ENCODE measurements at places on chromosomes 3 and 15.

DNA sequence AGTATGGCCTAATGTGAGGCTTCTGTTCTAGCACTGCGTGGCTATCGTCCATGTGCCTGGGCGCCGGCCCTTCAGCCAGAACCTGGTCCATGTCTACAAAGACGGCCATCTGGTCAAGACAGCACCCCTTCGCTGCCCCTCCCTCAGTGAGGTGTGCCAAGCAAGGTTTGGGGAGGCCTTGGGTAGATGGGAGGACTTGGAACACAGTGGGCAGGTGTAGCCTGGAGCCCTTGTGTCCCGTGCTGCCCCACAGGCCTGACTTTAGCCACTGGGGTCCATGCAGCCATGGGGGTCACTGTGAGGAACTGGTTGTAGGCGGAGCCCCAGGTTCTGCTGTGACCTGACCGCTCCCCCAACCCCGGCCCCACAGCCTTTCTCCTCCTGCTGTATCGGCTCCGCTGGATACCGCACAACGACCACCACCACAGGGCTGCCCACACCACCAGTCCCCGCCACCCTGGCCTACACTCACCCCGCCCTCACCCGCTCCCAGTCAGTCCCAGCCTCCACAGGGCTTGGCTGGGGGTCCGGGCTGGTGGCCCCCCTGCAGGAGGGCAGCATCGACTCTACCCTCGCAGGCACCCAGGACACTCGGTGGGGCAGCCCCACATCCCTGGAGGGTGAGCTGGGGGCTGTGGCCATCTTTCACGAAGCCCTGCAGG is 16.6 kb downstream of the NBEAL2 start:
- DNase-seq = no peak

- no peak for DNase-seq
Measured at GRCh38 chr3:72231439-72232196, 446.7 kb upstream of the PROK2 start.

GRCh38 chr3:177760803-177761202 is 563.5 kb upstream of the TBL1XR1 start:
- no peak for DNase-seq

- DNase-seq = peak; percentile 54
Measured at GRCh38 chr3:22893101-22893500, 310.0 kb upstream of the UBE2E2 start.

- DNase-seq = no peak
Measured at GRCh38 chr15:74565381-74566085, 24.5 kb downstream of the ARID3B start.

GRCh38 chr3:59316688-59317275 is 267.0 kb upstream of the CFAP20DC start:
- no peak for DNase-seq

DNA sequence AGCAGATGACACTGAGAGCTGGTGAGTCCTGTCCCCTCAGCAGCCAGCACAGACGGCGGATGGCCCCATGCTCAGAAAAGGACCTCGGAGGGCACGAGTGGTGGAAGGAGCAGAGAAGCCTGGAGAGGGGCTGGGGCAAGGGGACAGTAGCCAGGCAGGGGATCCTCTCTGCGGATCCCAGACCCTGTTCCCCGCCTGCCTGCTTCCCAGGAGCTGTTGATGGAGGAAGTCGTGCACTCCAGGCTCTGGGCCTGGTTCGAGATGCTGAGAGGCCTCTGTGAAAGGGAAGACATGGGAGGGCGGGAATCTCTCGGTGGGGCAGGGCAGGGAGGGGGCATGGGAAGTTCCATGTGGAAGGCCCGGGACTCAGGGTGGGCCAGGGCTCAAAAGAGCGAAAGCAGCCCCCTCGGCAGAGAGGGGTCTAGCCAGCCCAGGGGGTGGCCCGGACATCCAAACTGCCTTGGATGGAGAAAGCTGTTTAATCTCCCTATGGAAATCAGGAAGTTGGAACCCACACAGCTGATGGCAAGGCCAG is 47.9 kb upstream of the MAGEF1 start:
- no peak for DNase-seq

DNA sequence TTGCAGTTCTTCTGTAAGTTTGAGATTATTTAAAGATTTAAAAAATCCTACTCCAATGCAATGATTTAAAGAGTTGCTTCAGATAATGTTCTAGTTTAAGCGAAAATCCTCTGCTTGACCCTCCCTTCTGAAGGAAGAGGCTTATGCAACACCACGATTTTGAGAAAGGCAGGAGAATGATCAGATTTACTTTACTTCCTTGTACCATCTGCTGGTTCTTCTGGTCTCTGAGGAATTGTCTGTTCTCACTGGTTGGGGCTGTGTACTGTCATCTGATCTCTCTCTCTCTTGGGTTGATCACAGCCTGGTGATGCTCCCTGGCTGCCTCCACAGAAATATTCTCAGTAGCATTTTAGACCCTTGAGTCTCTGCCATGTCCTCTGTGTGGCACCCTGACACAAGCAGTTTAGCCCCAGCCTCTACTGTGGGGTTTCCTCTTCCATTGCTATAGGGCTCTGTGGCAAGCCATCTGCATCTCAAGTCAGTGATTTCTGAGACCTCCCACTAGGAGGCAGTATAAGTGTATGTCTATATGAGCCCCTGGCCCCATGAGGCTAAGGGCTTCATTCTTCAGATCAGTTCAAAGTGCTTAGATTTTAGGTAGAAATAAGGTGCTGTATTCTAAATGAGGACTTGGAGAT is 50.8 kb upstream of the PLAAT1 start:
- no peak for DNase-seq

DNA sequence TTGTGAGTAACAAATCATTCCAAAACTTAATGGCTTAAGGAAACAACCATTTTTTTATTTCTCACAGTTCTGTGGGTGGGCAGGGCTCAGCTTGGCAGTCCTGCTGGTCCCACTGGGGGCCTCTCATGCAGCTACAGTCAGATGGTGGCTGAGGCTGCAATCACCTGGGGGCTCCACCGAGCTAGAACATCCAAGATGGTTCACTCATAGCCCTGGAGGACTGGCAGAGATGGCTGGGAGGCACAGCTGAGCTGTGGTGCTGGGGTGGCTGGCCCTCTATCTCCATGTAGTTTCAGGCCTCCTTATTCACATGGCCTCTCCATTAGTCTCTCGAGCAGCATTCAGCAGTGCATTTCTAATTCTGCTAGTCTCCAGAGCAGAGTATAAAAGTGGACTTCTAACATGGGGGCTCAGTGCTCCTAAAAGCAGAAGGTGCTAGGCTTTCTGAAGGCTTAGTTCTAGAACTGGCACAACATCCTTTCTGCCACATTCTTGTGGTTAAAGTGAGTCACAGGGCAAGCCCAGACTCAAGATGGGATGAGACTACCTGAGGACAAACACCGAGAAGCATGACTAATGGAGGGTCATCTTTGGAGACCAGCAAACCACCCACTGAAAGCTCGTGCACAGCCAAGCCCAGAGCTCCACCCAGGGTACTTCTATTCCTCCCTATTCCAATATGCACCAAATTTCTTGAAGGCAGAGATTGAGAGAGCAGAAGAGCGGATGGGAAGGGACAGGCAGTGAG is 6.3 kb downstream of the CAV3 start:
- DNase-seq = no peak
